ENCODE measurements at places on chromosomes 1 and 21. TPM values are rescaled to one million over a fixed set of nuclear protein-coding genes. Genes with fewer than 3 reads are reported as not detected.

The CDC20 gene
- polyA plus RNA-seq, result 15.2 TPM

The NCAM2 gene
- polyA plus RNA-seq, result 5.8 TPM

The C4BPB gene
- 0.10 TPM for polyA plus RNA-seq

The BMP8B gene
- 1.5 TPM for polyA plus RNA-seq

The VPS26C gene
- polyA plus RNA-seq, result 33.6 TPM

All from hindlimb muscle (tissue), 1 donor.